KBM-7 (cell line): ENCODE measurements at places on chromosomes 6 and 20.

- DNase-seq = no peak
These were observed 161.0 kb upstream of the PRND start for GRCh38 chr20:4560667-4561066.

DNA sequence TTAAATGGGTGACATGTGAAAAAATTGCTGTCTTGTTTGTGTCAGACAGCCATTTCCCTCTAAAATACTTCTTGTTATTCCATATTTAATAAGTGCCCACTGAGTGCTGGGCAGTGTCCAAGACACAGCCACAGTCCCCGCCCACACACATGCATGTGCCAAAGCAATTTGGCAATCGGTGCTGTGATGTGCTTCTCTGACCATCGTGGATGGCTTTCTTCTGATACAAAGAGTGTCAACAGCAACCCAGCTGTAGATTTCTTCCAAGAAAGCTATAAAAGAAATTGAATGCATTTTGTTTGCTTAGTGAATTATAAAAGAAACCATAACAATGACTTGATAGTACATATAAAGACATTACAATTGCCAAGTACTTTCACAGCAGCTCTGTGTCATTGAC, 140.5 kb upstream of the ATXN1 start:
- DNase-seq = no peak

- DNase-seq = no peak
These were observed 17.6 kb upstream of the HLA-A start for GRCh38 chr6:29924731-29925130.

- no peak for DNase-seq
These were observed 22.9 kb downstream of the DHX35 start for GRCh38 chr20:38985060-38985459.

- peak; percentile 8 for DNase-seq
These were observed 209.7 kb upstream of the SUPT3H start for GRCh38 chr6:45587229-45588060.

- peak; percentile 36 for DNase-seq
These were observed 3.1 kb upstream of the CEBPB start for GRCh38 chr20:50187403-50188051.

DNA sequence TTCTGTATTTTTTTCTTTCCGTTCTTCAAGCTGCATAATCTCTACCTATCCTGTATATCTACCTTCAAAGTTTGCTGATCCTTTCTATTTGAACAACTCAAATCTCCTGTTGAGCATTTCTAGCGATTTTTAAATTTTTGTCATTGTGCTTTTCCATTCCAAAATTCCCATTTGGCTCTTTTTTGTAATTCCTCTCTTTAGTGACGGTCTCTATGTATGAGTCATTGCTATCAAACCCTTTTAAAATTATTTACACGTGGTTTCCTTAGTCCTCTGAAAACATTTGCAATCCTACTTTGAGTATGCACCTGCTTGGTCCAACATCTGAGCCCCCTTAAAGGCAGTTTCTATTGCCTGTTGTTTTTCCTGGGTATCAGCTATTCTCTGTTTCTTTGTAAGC, 100.5 kb upstream of the FOXC1 start:
- no peak for DNase-seq

DNA sequence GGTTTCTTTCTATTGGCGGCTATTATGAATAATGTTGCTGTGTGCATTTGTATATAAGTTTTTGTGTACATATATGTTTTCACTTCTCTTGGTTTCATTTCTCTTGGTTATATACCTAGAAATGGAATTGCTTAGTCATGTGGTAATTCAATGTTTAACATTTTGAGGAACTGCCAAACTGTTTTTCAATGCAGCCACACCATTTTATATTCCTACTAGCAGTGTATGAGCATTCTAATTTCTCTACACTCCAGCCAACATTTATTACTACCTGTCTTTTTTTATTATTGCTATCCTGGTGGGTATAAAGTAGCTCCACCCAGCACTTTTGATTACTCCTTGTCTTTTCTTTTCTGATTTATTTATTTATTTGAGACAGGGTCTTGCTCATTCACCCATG, 54.8 kb downstream of the PHACTR2 start:
- peak; percentile 9 for DNase-seq

- DNase-seq = no peak
These were observed 1.6 kb downstream of the TREML4 start for GRCh38 chr6:41229721-41230120.

- no peak for DNase-seq
These were observed 116.7 kb downstream of the SOX4 start for GRCh38 chr6:21710216-21710615.

GRCh38 chr6:34986845-34987246, 97.8 kb downstream of the ANKS1A start:
- DNase-seq = peak; percentile 77

DNA sequence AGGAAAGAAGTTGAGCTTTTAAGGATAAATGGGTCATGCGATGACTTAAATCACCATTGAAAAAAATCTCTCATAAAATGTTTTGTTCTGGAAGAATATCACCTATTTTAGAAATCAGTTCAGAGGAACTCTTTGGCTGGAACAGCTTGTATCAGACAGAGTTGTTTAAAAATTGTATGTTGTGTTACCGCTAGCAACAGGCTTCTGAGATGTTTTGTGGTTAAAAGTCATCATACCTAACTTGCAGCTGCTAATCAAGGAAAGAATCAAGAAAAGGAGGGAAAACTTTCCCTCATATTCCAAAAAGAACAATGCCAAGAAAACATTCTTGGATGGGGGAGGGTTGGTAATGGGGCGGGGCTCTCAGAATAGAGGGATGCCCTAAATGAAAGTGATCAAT, 220.7 kb upstream of the CITED2 start:
- DNase-seq = no peak

- DNase-seq = no peak
These were observed 29.9 kb downstream of the MAPK13 start for GRCh38 chr6:36160147-36160760.

- DNase-seq = no peak
These were observed 8.2 kb downstream of the DAAM2 start for GRCh38 chr6:39800034-39801032.

DNA sequence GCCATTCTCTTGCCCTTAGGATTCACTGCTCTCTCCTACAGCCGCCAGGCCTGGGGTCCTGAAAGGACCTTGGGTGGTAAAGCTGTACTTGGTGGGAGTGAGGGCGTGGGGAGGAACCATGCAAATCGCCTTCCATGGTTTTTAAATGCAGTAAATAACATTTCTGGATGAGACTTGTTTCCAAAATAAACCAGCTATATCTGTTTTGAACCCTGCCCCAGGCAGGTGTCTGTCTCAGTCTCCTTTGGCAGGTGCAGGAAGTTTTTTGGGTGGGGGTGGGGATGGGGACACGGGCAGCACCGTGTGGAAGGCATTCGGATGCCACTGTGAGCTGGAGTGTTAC, 14.3 kb downstream of the ITPA start:
- no peak for DNase-seq

DNA sequence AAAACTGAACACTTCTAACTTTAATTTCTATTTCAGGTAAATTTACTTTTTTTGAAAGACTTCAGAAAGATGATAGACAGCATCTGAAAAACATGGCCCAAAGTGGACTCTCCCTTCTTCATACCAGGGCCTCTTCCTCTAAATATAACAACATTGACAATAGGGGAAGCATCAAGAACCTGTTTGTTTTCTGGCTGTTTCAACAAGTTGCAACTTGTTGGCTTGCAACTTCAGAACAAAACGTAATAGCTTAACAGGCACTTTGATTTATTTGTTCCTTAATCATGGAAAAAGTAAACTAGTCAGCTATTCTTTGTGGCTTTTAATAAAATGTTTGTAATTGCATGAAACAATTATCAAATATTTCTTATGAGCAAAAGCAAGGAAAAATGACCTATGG, 34.3 kb downstream of the RGS17 start:
- DNase-seq = no peak

DNA sequence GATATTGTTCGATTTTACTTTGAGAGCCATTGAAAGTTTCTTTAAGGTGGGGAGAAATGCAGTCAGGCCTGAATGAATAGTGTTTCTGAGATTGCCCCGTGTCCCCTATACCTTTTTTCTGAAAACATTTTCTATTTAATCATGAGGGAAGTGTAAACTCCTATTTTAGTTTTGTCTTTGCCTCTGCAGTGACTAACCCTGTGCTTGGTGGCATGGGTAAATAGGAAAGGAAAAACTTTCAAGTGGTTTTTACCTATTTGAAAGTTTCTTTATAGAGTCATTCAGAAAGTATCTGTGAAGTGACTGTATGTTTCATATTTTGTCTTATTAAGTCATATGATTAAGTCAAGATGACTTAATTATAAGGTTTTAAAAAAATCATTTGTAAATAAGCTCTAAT, 14.5 kb downstream of the SNRNP48 start:
- no peak for DNase-seq

GRCh38 chr6:127383988-127384387, 40.6 kb upstream of the ECHDC1 start:
- DNase-seq = no peak

DNA sequence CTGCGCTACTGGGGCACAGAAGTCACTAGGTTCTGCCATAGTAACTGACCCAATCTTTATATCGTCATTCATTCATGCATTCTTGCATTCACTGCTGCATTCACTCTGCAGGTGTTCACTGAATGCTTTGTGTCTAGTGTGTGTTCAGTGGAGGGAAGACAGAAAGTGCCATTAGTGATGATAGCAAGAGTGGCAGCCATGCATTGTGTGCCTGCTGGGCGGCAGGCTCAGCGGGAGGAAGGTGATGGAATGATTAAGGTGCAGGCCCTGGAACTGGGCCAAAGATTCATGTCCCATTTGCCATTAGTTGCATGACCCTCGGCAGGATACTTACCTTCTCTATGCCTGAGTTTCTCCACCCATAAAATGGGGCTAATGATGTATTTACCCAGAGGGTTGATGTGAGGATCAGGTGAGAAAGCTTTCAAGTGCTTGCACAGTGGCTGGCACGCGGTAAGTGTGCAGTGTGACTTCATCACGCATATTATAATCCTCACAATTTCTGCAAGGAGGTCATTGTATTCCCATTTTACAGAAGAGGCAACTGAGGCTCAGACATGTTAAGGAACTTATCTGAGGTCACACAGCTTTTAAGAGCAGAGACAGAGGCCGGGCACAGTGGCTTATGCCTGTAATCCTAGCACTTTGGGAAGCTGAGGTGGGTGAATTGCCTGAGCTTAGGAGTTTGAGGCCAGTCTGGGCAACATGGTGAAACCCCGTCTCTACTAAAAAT, 40.1 kb downstream of the ITPR3 start:
- no peak for DNase-seq

- DNase-seq = no peak
These were observed 108.9 kb downstream of the VEGFA start for GRCh38 chr6:43878823-43879495.

DNA sequence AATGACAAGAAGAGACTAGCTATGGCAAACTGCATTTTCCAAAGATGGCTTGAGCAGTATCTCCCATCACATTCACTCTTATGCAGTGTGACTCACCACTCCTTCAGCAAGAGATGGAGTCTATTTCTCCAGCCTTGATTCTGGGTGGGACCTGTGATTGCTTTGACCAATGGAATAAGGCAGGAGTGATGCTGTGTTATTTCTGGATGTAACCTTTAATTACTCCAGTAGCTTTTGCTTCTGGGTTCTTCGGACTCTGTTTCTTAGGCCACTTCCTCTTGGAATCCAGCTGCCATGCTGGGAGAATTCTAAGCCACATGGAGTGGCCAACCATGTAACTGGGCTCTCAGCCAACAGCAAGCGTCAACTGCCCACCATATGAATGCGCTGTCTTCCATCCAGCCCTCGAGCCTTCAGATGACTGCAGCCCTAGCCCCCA, 50.7 kb downstream of the TGM2 start:
- no peak for DNase-seq

DNA sequence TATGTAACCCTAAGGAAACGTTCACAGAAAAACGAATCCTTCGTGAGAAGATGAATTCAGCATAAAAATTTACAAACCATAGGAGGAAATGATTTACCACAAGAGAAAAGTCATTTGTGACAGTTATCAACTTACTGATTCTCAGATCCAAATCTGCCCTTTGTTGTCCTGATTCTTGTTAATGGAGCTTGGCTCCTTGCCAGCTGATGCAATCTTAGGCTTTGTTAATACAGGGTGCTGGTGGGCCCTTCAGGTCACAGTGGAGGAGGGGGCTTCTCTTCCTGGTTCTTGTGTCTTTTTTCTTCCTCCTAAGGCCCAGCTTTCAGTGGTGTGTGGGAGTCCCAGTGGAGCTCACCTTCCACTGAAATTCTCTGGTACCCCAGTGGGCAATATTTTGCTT, 108.4 kb upstream of the MAP3K7 start:
- no peak for DNase-seq

DNA sequence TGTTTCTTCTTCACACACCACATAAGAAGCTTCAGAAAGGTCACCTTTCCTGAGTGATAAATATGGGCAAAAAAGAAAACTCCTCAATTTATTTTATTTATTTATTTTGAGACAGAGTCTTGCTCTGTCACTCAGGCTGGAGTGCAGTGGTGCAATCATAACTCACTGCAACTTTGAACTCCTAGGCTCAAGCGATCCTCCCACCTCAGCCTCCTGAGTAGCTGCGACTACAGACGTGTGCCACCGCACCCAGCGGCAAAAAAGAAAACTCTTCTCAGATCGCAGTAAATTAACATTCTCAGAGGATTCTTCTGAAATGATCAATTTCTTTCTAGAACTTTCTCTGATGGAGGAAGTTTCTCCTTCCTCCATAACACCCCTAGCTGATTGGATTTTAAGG, 111.2 kb downstream of the TRERF1 start:
- DNase-seq = no peak

DNA sequence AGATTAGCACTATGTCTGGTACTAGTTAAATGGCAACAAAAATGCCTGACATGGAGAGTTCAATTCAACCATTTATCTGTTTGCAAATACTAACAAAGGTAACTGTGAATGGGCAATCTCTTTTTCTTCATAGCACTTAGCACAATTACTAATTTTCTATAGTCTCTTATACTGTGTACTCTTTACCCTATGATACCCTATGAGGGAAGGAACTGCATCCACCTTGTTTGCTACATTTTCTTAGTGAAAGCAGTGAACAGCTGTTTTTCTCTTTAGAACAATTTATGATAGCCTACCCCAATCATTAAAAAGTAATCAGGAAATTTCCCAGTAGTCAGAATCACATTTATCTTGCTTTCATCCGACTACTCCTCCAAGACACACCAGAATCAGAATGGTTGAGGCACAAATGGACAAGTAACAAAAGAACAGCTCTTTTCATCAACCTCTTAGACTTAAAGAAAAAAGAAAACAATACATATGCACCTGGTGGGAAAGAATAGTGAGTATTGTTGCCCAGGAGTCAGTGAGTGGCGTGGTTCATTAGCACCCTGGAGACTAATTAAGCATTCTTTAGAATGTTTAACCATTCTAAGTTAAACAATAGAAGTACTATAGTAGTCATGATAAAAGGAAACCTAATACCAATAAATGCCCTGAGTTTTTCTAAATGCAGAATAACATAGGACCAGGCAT, 16.7 kb downstream of the ZNF292 start:
- DNase-seq = no peak
